Right ventricle myocardium superior (tissue), 1 donor: ENCODE measurements at places on chromosomes 5 and 9.
A peak's percentile ranks its signal among the peaks of the same experiment; 100 is the strongest.

- DNase-seq: no peak
Measured at GRCh38 chr5:168706655-168707069, 127.5 kb upstream of the PANK3 start.

DNA sequence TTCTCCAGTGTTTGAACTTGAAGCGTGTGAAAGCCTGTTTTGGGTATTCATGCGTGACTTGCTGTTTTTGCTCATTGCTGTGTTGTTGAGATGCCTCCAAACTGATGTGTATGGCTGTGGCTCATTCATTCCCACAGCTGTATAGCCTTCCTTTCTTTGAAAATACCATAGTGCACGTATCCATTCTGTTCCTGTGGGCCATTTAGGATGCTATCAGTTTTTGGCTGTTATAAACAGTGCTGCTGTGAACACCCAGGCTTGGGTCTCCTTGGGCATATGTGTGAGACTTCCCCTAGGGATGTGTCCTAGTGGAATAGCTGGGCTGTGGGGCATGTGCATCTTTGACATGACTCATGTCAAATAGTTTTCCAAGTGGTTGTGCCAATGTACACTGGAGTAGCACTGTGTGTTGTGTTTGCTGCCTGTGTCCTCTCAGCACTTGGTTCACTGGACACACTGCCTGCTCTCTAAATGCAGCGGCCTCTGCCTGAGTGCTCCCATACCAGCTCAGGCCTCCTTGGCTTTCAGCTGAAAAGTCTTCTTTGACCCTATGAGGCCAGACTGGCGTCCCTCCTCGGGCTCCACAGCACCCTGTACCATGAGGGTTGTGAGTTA, 102.6 kb upstream of the TBC1D2 start:
- DNase-seq: no peak

DNA sequence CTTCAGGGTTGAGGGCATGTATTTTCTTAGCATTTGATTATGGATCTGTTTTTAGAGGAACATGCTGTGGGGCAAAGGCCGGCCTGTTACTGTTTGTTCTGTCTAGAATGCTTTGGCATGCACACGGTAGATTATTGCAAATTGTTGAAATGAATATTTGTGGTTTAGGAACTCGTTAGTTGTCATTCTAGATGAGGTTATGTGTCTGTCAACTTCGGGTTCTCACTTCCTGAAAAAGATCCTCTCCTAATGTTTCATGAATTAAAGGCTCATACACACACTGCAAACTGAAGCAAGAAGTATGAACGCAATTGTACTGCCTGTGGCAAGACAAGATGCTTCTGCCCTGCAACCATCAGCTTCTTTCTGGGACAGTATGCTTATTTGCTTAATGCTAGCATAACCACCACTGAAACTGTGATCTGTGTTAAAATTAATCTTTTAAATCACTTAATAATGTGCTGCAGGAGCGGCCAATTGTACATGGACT, 99.6 kb downstream of the BASP1 start:
- DNase-seq: no peak

DNA sequence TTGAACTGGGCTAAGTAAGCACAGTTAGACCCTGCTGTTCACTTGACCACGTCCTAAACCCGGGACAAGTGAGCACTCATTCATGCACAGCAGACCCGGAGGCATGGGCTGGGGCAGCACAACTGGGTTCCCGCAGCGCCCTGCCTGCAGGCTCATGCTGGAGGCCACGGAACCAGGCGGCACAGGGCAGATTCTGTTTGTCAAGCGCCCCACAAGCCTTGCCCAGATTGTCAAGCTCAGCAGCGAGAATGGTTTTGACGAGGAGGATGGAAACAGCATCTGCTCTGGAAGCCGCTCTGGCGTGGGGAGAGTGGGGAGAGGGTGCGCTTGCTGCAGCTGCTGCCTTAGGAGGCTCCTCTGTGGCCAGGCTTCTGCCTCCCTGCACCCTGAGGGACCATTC, 32.7 kb downstream of the PRRT1B start:
- DNase-seq: peak; percentile 17

DNA sequence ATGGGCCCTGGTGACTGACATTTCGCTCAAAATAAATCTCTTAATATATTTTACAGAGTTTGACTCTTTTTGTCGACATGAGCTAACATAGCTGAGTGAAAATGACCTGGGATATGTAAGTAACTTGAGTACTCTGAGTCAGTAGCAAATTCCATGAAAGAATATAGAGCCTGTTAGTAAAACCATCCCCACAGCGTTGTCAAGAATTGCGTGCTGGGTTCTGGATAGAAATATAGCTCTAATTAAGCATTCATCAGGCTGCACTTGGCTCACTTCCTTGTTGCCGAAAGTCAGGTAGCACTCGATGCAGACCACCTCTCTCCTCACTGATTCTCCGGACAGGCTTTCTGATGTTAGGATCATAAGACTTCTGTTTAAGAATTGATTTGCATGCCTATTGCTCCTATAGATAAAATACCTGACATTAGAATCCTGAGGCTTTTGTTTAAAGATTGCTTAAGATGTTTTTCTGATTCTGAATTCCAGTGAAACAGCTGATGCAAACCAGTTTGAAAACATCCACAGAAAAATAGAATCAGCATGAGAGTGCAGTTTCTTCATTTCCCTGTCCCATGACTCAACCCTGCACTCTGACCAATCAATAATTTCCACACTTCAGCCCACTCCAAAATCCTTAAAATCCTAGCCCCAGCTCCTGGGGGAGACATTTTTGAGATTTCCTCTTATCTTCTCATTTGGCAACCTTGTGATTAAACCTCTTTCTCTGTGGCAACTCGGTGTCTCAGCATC, 310.6 kb downstream of the DIRAS2 start:
- no peak for DNase-seq

DNA sequence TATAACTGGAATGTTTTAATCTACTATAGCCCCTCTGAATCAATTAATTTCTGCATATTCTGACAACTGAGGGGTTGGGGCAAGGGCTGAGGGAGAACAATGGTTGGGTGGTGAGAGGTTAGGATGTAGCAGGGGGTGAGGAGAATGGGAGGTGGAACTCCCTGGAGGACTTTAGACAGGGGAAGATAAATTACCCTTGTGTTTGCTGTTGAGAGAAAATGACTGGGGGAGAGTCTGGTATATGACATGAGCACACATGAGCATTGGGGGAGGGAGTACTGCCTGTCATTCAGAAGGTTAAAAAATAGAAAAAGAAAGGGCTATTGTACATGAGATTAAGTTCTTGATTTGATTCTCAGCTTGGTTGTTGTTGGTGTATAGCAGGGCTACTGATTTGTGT, 37.2 kb upstream of the PAPPA start:
- no peak for DNase-seq

GRCh38 chr5:4229414-4230292, 634.0 kb downstream of the IRX1 start:
- DNase-seq: no peak

DNA sequence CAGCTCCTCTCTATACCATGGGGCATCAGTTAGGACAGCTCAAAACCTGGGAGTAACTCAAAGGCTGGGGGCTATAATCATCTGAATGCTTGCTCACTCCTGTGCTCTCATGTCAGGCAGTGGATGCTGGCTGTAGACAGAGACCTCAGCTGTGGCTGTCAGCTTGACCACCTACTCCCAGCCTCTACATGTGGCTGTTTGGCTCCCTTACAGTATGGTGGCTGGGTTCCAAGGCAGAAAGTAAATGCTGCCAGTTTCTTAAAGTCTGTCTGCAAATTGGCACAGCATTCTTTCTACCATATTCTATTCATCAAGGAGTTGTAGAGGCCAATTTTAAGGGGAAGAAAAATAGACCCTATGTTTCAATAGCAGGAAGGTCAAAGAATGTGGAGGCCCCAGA, 66.9 kb downstream of the TMC1 start:
- no peak for DNase-seq

DNA sequence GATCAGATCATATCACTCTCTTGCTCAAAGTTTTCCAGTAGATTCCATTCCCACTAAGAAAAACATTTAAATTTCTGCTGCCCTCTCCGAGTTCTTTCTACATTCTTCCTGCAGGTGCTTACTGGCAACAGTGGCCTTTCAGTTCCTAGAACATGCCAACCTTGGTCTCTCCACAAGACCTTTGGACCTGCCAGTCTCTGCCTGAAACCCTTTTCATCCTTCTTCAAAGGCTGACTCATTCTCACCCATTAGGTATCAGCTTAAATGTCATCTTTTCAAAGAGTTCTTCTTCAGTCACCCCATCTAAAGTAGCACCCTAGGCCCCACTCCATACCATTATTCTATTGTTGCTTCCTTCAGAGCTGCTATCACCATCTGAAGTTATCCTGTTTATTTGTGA, 21.8 kb downstream of the PPIC start:
- no peak for DNase-seq

- no peak for DNase-seq
Measured at GRCh38 chr5:17432569-17432968, 65.5 kb upstream of the TAF11L2 start.

GRCh38 chr5:64514612-64515011, 8.8 kb downstream of the RGS7BP start:
- no peak for DNase-seq

- no peak for DNase-seq
Measured at GRCh38 chr5:18078157-18078556, 443.9 kb downstream of the TAF11L14 start.

GRCh38 chr9:134039386-134040175, 14.3 kb downstream of the BRD3OS start:
- no peak for DNase-seq

DNA sequence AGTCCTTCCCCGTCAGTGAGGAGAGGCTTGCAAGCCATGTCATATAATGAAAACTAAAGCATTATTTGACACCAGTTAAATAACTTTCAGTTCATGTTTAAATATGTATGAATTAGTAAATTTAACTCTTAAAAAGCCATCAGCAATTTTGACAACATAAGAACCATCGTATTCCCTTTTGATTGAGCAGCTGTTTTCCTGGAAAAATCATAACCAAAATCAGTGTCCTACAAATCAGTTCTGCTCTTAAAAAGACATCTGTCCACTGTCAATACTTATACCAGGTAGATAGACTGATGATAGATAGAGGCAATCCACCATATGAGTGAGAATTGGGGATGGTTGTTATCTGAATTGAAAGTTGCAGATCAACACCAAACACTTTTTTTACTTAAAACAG, 2.3 kb downstream of the DIRAS2 start:
- no peak for DNase-seq

DNA sequence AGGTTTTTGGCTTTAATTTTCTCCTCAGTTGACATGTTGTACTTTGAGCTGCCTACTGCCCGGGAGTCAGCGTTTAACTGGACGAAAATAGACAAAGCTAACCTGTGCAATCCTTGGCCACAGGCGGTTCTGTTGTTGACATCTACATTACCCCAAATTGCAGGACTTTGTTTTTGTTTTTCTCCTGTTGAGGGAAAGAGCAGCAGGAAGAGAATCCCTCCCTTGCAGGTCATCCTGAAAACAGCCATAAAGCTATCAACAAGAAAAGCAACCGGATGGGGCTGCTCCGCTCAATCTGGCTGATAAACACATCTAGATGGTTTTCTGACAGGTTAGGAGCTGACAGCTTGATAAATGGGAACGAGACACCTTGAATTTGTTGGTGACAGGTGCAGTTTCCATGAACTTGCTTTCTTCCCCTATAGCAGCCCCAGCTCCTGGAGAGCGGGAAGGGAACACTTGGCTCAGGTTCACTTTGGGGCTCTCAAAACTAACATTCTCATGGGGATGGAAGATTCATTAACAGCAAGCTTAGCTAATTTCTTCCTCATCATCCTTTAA, 331.5 kb downstream of the SLIT3 start:
- DNase-seq: no peak

- no peak for DNase-seq
Measured at GRCh38 chr5:131916481-131916880, 29.0 kb downstream of the MEIKIN start.

- DNase-seq: no peak
Measured at GRCh38 chr5:31047621-31048020, 145.9 kb upstream of the CDH6 start.

DNA sequence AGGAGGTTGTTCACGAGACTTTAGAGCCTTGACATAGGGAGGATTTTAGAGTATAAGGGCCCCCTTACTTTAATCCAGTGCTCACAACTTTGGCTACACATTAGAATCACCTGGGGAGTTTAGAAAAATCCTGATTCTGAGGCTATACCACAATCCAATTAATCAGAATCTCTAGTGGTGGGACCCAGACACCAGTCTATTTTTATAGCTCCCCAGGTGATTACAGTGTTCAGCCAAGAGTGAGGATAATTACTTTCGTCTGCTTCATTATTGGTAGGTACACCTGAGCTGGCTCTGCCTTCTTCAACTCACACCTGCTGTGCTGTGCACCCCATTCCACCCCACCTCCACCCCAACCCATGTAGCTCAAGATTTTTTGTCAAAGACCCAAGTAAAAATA, 141.3 kb upstream of the EPB41L4A start:
- DNase-seq: no peak

- DNase-seq: no peak
Measured at GRCh38 chr9:111938427-111938800, 41.8 kb downstream of the UGCG start.

GRCh38 chr9:135690836-135691570, 8.3 kb downstream of the SOHLH1 start:
- no peak for DNase-seq

DNA sequence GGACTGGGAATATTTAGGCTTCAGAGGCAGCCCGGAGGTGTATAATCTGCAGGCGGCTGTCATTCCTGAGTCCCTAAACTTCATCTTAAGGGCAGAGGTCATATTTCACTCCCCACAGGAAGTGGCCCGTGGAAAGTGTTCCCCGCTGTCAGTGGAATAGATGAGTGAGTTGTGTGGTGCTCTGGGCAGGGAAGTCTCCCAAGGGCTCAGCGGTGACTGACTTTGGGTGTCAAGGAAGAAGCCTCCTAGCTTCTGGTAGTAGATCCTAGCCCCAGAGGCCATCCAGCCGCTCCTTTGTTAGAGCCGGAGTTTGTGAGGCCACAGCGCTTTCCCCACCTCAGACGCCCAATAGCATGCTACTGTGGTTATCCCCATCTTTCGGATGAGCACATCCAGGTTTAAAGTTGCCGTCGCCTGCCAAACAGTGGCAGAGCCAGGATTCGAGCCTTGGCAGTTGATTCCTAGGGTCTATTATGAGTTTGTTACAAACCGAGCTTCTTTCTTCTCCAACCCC, 38.9 kb upstream of the TIFAB start:
- DNase-seq: no peak

DNA sequence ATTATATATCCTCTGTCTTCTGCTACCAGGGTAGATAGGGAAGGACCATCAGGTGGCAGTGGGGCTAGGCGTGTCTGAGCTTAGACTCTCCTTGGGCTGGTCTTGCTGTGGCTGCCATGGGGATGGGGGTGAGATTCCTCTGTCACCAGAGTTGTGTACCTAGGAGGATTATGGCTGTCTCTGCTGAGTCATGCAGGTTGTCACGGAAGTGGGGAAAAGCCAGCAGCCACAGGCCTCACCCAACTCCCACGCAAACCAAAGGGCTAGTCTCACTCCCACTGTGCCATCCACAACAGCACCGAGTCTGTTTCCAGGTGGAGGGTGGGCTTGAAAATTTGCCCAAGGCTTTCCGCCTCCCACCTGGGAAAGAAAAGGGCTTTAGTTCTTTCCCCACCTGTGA, 476.1 kb downstream of the CYLC2 start:
- DNase-seq: no peak

DNA sequence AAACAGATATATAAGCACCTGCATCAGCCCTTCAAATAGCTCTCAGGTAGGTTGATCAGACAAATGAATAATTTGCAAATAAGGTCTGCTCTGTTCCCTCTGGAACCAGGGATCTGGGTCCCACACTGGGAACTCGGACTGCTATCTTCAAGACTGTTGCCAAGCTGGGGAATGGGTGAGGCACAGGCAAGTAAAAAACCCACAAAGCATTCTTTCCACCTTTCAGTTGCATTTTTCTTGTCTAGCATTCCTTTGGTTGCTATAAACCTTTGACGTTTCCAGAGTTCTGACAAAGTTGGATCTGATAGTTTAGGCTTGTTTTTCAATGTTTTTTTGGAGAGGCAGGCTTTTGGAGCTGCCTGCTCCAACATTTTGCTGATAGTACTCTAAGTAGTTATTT, 20.1 kb downstream of the FBXL17 start:
- no peak for DNase-seq
